ENCODE measurements at places on chromosomes 12 and 14.

GRCh38 chr12:112794721-112795486, 3.4 kb downstream of the RPH3A start:
- no peak for DNase-seq

GRCh38 chr12:94534774-94535509, 75.3 kb upstream of the CEP83 start:
- no peak for DNase-seq

DNA sequence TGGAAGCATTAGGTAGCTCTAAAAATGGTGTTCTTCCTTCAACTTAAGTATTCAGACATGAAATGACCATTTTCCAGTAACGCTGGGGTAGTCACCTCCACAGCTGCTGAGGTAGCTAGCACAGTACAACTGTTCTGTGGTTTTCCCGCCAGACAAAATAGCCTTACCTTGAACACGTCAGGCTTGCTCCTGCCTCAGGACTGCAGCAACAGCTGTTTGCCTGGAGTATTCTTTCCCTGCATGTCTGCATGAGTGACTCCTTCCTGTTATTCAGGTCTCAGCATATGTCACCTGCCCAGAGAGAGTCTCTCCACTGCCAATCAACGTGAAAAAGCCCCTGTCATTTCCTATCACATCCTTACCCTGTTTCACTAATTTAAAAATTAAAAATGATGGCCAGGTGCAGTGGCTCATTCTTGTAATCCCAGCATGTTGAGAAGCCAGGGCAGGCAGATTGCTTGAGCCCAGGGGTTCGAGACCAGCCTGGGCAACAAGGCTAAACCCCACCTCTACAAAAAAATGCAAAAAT, 37.9 kb downstream of the WDR89 start:
- no peak for DNase-seq

GRCh38 chr12:103802586-103802886, 38.5 kb downstream of the NT5DC3 start:
- DNase-seq, result no peak

DNA sequence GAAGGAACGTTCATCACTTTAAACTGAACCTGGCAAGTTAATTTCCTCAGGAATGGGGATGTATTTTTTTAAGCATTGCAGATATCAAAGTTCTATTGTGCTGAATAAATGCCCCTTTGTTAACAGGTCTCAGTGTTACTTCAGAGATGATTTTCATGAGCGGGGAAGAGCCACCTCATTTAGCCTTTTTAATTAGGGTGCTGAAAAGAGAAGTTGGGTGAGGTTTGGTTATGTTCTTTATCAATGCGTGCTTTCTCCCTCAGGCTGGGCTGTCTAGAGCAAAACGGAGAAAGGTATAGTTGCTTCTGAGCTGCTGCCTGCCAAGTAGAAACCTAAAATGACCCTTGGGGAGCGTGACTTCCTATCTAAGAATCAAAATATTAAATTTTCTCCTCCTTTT, 8.0 kb upstream of the HIP1R start:
- DNase-seq, result no peak

- DNase-seq, result no peak
Measured at GRCh38 chr12:105961821-105962671, 176.7 kb downstream of the NUAK1 start.

DNA sequence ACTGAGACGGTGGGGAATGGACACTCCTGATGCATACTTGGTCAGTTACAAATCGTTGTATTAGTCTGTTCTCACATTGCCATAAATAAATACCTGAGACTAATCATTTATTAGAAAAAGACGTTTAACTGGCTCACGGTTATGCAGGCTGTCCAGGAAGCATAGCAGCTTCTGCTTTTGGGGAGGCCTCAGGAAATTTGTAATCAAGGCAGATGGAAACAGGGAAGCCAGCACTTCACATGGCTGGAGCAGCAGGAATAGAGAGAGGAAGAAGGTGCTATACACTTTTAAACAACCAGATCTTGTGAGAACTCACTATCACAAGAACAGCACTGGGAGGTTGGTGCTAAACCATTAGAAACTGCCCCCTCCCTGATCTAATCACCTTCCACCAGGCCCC, 418.2 kb downstream of the FLRT2 start:
- DNase-seq, result peak; percentile 65

DNA sequence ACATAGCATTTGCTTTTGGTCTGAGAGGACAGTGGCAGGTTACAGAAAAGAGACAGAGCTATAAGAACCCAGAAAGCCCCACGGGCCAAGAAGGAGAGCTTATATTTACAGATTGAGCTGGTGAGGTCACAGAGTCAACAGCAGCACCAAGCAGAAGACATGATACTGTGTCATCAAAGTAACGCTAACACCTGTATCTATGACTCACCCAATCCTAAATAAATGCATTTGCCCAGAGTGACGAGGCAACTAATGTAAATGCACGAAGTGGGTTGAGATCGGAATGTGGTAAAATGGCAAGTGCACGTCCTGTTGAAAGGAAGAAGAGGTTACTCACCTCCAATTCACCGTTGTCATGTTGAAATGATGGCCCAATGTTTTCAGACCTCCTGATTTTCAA, 6.7 kb upstream of the CD163L1 start:
- DNase-seq, result no peak

- DNase-seq, result peak; percentile 77
Measured at GRCh38 chr12:108616941-108617858, 16.5 kb downstream of the SELPLG start.

DNA sequence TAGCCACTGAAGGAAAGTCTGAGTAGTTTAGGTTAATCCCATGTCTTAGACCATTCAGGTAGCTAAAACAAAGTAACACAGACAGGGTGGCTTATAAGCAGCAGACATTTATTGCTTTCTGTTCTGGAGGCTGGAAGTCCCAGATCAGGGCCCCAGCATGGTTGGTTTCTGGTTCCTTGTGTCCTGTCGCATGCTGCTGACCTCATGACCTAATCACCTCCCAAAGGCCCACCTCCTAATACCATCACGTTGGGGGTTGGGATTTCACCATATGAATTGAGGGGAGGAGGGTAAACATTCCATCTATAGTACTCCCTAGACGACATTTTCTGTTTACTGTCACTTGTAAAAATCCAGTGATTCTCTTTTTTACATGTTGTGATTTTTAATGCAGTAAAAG, 148.6 kb downstream of the FBXL14 start:
- DNase-seq, result no peak

- DNase-seq, result no peak
Measured at GRCh38 chr12:44816446-44817017, 59.6 kb downstream of the NELL2 start.

- no peak for DNase-seq
Measured at GRCh38 chr14:69193721-69194120, 2.4 kb downstream of the EXD2 start.

DNA sequence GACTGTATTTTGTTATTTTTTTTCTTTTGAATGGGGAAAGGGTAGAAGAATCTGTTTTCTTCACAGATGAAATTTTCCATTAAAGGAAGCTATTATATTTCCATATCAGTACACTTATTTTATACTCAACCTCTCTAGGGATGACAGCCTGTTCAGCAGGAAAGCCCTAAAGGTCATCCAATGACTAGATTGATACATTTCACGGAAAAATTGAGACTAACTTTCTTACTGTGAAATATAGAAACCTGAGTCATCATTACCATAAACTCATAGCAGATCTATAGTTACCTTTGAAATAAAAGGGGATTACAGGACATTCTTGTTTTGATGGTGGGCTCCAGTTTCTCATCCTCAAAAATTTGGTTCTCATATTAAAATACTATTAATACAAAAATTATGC, 36.1 kb upstream of the PTCSC3 start:
- DNase-seq, result no peak

DNA sequence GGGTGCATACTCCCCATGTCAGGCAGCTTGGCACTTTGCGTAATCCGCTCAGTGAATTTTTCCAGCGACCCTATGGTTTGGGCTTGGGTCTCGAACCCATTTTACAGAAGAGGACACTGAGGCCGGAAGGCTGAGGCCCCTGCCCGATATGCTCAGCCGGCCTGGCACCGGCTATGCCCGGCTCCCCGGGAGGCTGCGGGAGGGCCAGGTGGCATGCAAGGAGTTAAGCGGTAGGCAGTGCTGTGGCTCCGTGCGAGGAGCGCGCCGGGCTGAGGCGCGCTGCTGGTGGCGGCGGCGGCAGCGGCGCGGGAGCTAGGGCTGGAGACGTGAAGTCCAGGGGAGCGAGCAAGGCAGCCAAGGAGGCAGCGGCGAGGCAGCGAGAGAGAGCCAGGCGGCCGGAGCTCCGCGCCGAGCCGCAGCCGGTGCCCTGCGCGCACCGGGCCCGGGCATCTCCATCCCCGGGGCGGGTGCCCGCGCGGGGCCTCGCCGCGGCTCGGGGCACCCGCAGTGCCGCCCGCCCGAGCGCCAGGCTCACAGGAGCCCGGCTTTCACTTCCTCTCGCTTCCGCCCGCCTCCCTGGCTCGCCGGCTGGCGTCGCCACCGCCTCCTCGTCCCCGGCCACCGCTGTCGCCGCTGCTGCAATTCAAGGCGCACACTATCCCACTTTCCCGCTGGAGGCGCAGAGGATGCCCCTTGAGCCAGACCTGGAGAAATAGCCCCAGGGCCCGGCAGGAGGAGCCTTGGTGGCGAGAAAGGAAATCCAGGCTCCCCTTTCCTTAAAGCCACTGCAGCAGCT, at the start of gene WSCD2:
Gene WSCD2 (plus strand): TSS at position 272 of the 796 bp plus-strand sequence. CDS start 66,545 bp downstream, outside the sequence.
- peak; percentile 58 for DNase-seq

GRCh38 chr14:72906316-72906715, 12.4 kb upstream of the DPF3 start:
- no peak for DNase-seq

DNA sequence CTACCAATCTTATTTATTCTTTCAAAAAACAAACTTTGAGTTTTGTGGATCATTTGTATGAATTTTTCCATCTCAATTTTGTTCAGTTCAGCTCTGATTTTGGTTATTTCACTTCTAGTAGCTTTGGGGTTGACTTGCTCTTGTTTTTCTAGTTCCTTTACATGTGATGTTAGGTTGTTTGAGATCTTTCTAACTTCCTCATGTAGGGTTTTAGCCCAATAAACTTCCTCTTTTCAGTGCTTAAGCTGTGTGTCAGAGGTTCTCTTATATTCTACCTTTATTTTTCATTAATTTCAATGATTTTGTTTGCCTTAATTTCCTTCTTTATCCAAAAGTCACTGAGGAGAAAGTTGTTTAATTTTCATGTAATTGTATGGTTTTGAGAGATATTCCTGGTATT, 860.4 kb upstream of the FBXO33 start:
- DNase-seq, result no peak

DNA sequence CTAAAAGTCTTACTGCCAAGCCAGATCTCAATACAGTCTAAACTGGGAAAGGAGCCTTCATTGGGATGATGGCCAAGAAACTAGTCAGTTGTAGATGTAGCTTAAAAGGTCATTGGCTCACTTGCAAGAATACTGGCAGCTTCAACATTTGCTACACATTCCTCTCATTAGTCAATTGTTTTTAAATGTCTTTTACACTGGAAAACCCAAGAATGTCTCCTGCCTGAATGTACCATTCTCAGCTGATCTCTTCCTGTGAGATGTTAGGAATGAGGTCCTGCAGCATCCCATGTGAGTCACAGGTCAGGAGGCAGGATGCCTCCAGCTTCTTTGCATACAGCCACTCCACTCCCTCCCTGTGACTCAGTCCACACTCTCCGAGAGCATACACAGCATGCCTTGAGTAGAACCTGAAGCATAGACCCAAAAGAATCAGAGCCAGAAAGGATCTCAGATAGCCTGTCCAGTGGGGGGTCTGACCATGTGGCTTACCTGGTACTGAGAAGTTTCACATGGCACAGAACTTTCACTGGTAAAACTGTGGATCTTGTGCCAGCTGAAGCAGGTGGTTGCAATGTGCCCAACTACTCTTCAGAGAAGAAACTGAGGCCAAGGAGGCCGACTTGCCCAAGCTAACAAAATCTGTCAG, 56.0 kb upstream of the HECTD1 start:
- peak; percentile 57 for DNase-seq

DNA sequence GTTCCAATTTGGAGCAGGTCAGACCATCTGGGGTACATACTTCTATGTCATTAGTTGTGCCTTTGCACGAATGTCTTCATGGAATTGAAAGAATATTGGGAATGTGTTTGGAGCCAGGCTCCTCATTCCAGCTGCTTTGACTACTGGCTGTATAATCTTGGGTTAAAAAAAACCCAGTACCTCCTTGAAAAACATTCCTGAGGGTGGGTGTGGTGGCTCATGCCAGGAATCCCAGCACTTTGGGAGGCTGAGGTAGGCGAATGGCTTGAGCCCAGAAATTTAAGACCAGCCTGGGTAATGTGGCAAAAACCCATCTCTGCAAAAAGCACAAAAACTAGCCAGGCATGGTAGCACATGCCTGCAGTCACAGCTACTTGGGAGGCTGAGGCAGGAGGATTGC, 125.6 kb downstream of the TTC8 start:
- DNase-seq, result no peak

- DNase-seq, result no peak
Measured at GRCh38 chr12:89861086-89861485, 152.4 kb upstream of the ATP2B1 start.

- DNase-seq, result peak; percentile 70
Measured at GRCh38 chr12:26130728-26131127, 5.9 kb upstream of the BHLHE41 start.

GRCh38 chr14:68663385-68664076, 129.3 kb downstream of the ZFP36L1 start:
- peak; percentile 67 for DNase-seq
